ENCODE measurements at places on chromosomes 4 and X.

DNA sequence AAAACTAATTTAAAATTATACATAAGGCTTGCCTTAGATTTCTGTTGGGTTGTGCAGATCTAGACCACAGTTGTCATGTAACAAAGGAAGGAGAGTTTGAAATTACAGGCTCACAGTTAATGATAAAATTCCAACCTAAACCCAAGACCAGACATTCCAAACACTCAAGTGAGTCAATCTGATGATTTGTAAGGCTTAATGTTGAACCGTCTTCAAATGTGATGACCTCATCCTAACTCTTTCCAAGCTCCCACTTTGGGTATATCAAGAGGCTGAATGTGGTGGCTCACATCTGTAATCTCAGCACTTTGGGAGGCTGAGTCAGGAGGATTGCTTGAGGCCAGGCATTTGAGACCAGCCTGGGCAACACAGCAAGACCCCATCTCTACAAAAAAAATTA is 149.2 kb downstream of the TBL1X start:
- no peak for DNase-seq

- peak; percentile 67 for DNase-seq
Measured at GRCh38 chrX:152915541-152916241, 17.8 kb downstream of the ZNF185 start.

DNA sequence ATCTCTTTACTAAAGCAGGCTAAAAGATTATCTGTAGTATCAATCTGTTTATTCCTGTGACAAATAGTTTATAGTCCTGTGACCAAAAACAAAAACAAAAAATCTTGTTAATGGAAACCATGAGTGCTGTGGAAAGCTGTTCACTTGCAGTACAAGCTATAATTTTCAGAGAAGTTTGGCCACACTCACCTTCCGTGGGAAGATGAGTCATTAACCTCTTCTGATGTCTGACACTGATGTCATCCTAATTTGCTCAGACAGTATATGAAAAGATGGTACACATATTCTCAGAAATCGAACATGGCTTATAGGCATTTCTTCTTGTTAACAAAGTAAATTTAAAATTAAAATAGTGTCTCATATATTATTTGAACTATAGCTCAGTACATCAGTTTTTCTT is 19.9 kb upstream of the ENPP6 start:
- DNase-seq: no peak

DNA sequence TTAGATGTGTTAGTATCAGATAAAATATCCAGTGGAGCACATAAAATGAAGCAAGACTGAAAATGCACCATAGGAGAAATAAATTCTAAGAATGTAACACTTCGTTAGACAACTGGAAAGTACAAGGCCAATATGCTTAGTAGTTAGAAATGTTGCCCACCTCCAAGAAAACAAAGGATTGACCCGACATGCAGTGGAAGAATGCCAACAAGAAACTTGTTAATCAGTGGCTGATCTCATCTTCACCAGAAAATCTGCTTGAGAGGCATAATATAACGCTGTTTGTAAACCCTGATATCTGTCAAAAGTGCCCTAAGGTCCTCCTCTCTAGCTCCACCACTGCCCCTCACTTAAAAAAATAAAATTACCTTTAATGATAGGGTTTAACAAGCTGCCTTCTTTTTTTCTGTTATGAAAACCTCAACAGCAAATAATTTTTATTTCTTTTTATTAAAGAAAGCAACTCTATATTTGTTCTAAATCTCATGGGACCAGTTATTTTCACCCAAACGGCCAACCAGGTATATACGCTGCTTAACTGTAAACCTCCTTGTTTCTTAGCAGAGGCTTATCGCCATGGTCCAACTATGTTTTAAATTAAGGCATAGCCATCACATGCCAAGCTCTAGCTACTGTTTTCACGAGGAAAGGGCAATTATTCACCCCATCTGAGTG is 1.8 kb downstream of the RASGEF1B start:
- DNase-seq: no peak

- peak; percentile 14 for DNase-seq
Measured at GRCh38 chr4:146061610-146062334, 113.7 kb upstream of the LSM6 start.

- no peak for DNase-seq
Measured at GRCh38 chr4:47068986-47069385, 37.6 kb downstream of the GABRB1 start.

DNA sequence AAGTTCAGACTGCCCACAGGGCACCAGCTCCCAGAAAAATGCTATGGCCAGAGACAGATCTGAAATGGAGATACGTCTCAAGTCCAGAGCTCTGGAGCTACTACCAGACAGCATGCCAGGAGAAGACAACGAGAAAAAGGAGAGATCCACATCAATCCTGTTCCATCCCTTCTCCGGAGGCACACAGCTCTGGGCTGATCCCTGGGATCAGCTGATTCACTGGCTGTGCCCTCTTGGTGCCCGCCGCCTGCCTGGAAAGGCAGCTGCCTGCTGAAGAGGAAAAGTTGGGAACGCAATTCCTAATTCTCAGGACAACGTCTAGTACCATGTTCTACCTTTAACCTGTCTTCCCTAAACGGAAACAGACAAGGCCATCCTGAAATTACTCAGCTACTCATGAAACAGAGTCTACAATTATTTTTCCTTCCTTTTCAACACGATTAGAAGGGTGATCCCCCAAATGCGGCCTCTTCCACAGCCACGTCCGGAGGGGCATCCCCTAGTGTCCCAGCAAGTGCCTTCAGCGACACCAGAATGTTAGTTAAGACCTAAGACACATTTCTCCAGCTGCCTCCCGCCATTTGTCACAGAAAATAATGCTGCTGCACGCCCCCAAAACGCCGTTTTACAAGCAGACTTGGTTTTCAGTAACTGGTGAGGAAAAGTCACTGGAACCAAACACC is 2.4 kb downstream of the ZFYVE28 start:
- DNase-seq: no peak

- DNase-seq: no peak
Measured at GRCh38 chr4:27234306-27234899, 373.8 kb downstream of the STIM2 start.

DNA sequence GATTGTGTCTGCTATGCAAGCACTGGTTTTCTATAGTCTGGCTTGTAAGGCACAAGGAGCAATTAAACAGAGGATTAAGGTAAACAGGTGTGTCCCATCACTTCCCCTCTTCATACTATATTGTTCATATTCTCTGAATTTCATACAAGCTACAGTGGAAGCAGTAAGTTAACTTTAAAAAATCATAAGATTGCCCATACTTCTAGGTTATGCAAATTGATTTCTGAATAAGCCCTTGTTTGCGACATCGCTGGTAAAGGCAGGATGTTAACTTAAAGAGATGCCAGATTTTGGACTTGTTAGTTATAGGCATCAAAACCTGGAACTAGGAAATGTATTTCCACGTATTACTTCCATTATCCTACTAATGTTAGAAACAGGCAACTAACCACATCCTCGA is 1.0 kb upstream of the TMEM131L start:
- no peak for DNase-seq

All from HAP-1 (cell line).